ENCODE measurements at places on chromosomes 13 and 19.
A peak's percentile ranks its signal among the peaks of the same experiment; 100 is the strongest.

DNA sequence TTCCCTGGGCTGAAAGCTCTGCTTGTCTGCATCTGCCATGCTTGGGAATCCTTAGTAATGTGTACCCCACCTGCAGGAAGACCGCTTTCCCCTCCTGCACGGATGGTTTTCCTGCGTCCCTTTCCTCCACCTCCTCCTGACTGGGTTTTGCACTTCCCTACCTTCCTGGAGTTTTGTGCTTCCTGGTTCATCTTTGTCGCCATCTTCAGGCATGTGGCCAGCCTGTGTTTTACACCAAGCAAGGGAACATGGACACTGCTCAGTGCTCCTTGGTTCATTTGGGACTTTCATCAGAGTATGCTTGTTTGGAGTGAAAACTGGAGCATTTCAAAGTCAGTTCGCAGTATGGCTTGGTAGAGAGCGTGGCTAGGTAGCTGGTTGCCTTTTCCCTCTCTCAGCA, 30.7 kb downstream of the ERICH6B start:
- DNase-seq: no peak

DNA sequence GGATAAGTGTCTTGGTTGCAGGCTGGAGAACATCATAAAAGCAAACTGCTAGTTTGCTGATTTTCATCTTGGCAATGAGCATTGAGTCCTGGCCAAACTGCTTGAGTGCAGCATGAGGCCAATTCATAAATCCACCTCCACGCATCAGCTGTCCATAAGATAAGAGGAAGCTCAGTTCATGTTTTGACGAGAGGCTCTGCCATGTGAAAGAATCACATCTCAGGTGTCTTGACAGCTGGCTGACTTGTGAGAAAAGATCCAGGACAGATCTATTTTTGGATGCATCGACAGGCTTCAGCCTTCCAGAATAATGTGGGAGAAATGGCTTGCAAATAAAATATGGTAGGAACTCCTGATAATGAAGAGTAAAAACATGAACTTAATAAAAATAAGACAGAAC, 5.4 kb upstream of the ZNF682 start:
- DNase-seq: no peak

GRCh38 chr13:99083981-99084380, 106.1 kb upstream of the DOCK9 start:
- DNase-seq: no peak

GRCh38 chr19:45275370-45275971, 24.4 kb downstream of the MARK4 start:
- peak; percentile 33 for DNase-seq

GRCh38 chr19:40217934-40218890, at the start of gene TTC9B:
TTC9B (minus strand) TSS chr19:40218384; CDS start chr19:40218381, 3 bp downstream.
- DNase-seq: peak; percentile 66

Data from Daoy (cell line).